ENCODE measurements at places on chromosomes 12 and 14. TPM values are rescaled to one million over a fixed set of nuclear protein-coding genes. Genes with fewer than 3 reads are reported as not detected.

DNA sequence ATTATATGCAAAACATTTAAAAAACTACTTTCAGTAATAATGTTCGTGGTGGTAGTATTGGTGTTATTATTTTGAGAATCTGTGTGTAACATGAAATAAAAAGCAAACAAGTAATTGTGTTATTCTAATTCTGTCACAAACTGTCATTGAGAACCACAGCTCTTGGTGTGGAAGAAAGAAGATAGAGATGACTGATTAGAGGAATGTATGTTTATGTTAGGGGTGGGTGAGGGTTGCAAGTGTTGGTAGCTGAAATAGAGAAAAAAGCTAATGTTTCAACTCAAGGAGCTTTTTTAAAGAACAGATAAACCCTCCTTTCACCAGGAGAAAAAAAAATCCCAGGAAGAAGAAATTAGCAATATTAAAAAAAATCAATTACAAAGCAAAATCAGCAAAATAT is 18.3 kb downstream of the DNM1L start:
- no peak for DNase-seq

- no peak for DNase-seq
Observed at GRCh38 chr14:73731111-73731510, 16.9 kb upstream of the PNMA1 start.

The CLBA1 gene
- total RNA-seq: 3.5 TPM

The CIROP gene
- not detected for total RNA-seq

The COX8C gene
- total RNA-seq: not detected

- peak; percentile 63 for DNase-seq
Observed at GRCh38 chr14:41606282-41606531, 469 bp upstream of the LRFN5 start.

- no peak for DNase-seq
Observed at GRCh38 chr12:120979862-120980696, 1.7 kb downstream of the HNF1A start.

The BBS10 gene
- 16.8 TPM for total RNA-seq

The RND1 gene
- total RNA-seq: 1.1 TPM

The HCAR1 gene
- 1.9 TPM for total RNA-seq

DNA sequence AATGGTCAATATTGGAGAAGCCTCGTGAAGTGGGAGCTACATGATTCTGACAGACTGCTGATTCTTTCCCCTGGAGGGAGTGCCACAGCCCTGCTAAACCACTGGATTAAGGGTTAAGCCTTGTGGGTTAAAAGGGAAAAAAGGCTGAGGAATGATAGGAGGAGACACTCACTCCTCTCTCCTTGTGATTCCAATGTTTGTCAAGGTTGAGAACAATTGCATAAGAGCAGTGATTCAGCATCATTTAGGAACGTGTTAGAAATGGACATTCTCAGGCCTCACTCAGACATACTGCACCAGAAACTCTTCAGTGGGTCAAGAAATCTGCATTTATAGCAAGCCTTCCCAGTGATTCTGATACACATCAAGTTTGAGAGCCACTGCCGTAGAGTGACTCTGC is 87.8 kb upstream of the GZMB start:
- no peak for DNase-seq

The P2RX2 gene
- total RNA-seq: not detected

GRCh38 chr14:96792003-96792402 is 5.2 kb upstream of the VRK1 start:
- DNase-seq: no peak

- no peak for DNase-seq
Observed at GRCh38 chr12:107594995-107595394, 90.6 kb upstream of the PWP1 start.

The HAL gene
- 26.6 TPM for total RNA-seq

DNA sequence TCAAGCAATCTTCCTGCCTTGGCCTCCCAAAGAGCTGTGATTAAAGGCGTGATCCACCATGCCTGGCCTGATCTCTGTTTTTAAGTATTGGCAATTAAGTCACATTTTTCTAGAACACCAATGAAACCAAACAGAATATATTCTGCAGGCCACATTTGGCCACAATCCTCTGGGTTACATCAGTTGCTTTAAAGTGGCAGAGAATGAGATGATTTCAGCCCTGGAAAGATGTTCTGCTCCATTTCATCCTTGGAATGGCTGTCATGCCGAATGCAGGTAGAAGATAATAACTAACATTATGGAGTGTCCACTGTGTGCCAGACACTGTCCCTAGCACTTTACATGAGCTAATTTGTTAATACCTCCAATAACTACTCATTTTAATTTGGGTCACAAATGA is 154.4 kb downstream of the PTPN11 start:
- DNase-seq: no peak

The HEATR5A gene
- total RNA-seq: 27.4 TPM
